ENCODE measurements at places on chromosomes 16 and 17.

GRCh38 chr17:71760062-71760720 lies 360.6 kb upstream of the SOX9 start:
- no peak for DNase-seq

DNA sequence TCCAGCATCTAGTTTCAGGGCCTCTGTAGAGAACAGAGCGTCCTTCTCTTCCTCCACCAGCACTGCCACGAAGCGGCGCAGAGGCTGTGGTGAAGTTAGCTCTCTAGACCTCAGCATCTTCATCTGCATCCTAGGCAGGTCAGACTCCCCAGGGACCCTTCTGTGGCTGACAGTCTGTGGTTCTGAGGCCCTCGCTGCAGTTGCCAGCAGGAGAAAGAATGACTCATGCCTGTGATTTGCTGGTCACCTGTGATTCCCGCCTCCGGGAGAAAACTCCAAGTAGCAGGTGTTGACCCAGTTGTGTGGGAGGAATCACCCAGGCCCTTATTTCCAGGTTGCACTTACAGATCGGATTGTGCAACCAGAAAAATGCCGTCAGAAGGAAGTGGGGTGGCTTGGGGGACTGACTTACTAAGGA lies 117.3 kb upstream of the CACNG5 start:
- no peak for DNase-seq

DNA sequence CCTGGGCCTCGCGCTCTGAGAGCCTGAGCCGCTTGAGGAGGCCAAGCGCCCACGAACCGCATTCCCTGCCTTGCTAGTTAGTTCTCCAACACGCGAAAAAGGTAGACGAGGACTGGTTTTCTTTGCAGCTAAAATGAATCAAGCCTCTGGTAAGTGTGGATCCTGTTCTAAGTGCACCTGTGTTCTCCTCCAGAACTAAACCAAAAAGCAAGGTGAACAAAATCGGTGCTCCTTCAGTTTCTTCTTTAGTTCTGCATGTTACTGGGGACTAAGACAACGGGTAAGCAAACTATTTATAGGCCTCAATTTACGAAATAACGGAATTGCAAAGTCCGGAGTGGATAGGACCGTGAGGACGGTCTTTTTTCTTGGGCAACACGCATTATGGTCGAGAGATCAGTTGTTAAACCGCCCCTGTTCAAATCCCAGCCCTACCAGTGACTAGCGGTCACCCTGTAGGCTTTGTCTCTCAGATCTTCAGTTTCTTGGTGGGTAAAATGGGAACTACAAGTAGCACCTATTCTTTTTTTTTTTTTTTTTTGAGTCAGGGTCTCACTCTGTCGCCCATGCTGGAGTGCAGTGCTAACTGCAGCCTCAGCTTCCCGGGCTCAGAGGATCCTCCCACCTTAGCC lies 993 bp upstream of the ANKRD11 start:
- DNase-seq, result no peak

GRCh38 chr17:67044940-67045339 lies 586 bp downstream of the CACNG1 start:
- DNase-seq, result no peak

- DNase-seq, result no peak
Measured at GRCh38 chr16:10631886-10632285, 51.5 kb upstream of the EMP2 start.

- DNase-seq, result no peak
Measured at GRCh38 chr17:4483012-4483840, 15.5 kb upstream of the SPNS2 start.

DNA sequence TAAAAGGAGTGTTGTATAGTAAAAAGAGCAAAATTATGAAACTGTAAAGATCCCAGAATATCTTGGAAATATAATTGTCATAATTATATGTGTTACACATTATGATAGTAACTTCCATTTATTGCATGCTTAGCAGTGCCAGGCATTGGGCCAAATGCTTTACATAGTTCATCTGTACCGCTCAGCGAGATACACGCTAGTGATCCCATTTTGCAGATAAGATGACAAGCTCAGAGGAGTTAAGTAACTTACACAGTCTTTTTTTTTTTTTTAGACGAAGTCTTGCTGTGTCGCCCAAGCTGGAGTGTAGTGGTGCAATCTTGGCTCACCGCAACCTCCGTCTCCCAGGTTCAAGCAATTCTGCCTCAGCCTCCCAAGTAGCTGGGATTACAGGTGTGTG lies 6.8 kb upstream of the EZH1 start:
- no peak for DNase-seq

- DNase-seq, result no peak
Measured at GRCh38 chr17:34393401-34393800, 30.4 kb upstream of the CCL1 start.

GRCh38 chr17:43613917-43614316 lies 47.8 kb downstream of the MEOX1 start:
- DNase-seq, result no peak

GRCh38 chr16:1645914-1646525 lies 32.1 kb upstream of the JPT2 start:
- peak; percentile 60 for DNase-seq

DNA sequence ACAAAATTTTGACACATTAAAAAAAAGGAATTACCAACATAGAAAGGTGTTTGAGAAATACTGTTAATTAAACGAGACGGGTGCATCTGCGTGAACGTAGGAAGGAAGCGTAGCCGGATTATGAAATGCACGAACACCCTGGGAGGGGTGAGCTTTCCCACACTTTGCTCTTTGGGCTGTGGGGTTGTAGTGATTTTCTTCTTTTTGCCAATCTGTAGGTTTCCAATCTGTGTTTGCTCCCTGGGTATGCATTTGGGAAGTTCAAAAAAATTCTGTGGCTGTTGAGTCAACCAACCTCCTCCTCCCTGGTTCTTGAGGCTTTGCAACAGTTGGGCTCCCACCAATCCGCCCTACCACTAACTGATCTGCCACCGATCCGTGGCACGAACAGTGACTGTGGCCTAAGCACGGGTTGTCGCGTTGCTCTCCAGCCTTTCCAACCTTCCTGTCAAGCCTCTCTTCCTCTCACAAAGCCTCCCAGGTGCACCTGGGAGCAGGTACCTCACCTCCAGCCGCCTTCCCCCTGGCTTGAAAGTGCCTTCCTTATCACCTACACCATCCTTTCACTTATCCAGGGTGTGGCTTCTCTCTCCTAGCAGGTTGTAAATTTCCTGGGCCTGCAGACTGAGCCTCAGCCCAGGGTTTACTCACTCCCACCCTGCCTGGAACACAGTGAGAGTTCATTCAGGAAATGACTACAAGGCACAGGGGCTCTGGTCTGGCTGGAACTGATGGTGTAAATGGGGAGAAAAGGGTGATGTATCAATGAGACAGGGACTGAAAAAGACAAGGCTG lies 16.6 kb downstream of the RTN4RL1 start:
- no peak for DNase-seq

DNA sequence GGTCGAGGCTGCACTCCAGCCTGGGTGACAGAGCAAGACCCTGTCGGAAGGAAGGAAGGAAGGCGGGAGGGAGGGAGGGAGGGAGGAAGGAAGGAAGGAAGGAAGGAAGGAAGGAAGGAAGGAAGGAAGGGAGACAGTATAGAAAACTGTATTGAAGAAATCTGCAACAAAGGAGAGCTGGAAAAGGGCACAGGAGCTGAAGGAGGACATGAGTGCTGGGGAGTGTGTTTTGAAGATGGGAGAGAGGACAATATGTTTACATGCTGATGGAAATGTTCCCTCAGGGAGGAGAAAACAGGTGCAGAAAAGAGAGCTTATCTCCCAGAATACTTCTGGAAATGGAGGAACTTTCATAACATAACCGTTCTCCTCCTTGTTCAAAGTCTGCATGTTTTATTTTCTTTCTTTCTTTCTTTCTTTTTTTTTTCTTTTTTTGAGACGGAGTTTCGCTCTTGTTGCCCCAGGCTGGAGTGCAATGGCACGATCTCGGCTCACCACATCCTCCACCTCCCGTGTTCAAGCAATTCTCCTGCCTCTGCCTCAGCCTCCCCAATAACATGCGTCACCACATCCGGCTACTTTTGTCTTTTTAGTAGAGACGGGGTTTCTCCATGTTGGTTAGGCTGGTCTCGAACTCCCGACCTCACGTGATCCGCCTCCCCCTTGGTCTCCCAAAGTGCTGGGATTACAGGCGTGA lies 2.7 kb upstream of the HAP1 start:
- DNase-seq, result no peak

- no peak for DNase-seq
Measured at GRCh38 chr16:57132470-57132869, 40.1 kb downstream of the CPNE2 start.

GRCh38 chr16:85657996-85658395 lies 30.8 kb downstream of the GINS2 start:
- no peak for DNase-seq

GRCh38 chr16:21598701-21599121 lies 666 bp upstream of the METTL9 start:
- DNase-seq, result no peak

- DNase-seq, result peak; percentile 5
Measured at GRCh38 chr17:53626286-53626685, 196.4 kb upstream of the KIF2B start.

DNA sequence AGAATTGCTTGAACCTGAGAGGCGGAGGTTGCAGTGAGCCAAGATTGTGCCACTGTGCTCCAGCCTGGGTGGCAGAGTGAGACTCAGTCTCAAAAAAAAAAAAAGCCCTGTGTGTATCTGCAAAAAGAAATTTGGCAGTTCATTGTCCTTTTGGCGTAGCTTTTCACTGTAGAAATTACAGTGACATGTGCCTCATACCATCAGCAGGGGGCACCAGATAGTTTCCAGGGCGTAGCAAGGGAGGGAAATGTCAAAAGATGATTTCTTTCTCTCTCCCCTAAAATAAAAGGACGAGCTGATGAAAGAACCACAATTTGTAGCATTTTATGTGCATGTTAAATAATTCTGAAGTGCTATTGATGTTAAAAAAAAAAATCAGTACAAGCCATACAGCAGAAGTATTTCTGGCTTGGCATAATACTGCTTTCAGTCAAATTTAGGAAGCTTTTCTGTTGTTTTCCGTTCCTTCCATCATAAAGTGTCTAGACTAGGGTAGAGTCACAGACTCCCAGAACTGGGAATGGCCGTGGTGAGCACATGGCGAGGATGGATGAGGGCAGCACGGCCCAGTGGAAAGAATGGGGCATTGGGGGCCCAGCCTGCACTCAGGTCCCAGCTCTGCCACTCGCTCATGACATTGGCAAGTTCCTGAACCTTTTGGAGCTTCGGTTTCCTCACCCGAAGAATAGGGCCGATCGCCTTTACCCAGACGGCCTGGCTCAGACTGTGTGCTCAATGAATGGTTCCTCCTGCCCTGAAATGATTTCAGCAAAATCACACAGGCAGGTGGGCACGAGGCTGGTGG lies 59.8 kb upstream of the RPH3AL start:
- peak; percentile 72 for DNase-seq

DNA sequence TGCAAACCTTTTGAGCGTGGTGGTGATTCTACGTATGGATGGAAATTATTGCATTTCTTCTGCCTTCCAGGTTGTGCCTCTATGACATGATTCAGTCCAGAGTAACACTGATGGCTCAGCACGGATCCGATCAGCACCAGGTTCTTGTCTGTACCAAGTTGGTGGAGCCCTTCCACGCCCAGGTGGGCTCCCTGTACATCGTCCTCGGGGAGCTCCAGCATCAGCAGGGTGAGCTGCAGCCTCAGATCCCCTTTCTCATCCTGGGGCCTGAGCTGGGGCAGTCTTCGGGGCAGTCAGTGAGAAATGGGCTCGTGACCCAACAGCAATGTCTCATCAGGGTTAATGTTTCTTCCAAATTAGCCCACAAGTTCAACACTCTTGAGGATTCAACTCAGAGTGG lies 9.3 kb upstream of the CDK3 start:
- no peak for DNase-seq

DNA sequence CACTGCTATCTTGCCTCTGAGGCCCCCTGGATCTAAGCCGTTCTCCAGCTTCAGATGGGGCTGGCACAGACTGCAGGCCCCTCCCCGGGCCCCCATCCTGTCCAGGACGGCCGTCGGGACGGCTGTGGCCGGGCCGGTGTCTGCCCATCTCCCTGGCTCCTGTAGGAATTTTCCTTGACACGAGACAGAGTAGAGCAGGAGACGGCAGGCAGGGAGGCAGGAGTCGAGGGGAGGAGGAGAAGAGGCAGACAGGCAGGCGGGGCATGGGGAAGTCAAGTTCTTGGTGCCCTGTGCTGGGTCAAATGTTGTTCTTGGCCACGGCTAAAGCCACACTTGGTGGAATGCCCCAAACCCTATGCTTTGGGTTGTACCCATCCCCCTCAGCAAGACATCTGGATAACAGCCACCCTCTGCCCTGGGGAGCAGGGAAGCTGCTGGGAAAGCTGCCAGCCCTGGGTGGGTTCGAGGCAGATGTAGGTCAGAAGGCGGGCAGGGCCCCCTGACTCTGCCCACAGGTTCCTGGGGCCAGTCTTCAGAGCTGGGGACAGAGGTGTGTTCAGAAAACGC lies 4.0 kb downstream of the C1QTNF1 start:
- DNase-seq, result no peak

DNA sequence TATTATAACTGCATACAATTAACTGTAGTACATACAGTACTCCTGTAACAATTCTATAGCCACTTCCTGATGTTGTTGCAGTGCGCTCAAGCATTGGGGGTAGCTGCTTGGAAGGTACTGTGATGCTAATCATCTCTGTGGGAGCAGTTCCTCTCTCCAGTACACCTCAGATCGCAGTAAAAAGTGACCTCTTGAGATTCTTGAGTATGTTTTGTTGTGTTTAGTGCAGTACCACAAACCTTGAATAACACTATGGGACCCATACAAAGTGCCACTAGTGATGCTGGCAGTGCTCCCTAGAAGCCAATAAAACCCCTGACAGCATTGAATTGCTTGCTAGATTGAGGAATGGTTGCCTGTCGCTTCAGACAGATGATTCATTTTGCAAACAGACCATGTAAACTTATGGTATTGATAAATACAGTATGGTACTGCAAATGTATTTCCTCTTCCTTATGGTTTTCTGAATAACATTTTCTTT lies 193.0 kb downstream of the SPECC1 start:
- DNase-seq, result no peak

GRCh38 chr17:68432086-68432864 lies 25.0 kb downstream of the WIPI1 start:
- no peak for DNase-seq

DNA sequence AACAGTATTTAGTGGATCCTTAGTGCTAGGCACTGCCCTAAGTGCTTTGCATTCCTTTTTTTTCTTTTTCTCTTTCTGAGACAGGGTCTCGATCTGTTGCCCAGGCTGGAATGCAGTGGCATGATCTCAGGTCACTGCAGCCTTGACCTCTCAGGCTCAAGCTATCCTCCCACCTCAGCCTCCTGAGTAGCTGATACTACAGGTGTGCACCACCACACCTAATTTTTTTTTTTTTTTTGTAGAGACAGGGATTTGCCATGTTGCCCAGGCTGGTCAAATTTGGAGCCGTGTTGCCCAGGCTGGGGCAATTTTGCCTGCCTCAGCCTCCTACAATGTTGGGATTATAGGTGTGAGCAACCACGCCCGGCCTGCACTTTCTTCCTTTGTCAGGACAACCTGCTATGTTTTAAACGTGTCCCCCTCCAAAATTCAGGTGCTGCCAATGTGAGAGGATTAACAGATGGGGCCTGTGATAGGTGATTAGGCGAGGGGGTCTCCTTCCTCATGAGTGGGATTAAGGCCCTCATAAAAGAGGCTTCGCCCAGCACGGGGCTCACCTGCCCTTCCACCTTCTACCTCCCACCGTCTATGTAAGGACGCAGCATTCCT lies 5.4 kb downstream of the NQO1 start:
- no peak for DNase-seq
